Effector CD4-positive, alpha-beta T cell (primary cell): ENCODE measurements at places on chromosomes 1 and 21.

DNA sequence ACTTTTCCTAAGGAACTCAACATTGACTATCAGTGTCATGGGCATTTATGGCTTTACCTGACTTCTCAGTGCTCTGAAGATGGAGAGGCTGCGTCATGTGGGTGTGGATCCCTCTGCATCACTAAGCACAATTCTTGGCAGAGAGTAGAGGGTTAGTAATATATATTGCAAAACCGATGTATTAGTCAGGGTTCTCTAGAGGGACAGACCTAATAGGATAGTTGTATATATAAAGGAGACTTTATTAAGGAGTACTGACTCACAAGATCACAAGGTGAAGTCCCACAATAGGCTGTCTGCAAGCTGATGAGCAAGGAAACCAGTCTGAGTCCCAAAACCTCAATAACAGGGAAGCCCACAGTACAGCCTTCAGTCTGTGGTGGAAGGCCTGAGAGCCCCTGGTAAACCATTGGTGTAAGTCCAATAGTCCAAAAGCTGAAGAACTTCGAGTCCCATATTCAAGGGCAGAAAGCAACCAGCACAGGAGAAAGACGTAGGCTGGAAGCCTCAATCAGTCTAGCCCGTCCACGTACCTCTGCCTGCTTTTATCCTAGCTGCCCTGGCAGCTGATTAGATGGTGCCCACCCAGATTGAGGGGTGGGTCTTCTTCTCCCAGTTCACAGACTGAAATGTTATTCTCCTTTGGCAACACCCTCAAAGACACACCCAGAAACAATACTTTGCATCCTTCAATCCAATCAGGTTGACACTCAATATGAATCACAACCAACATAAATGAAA is 159.7 kb upstream of the NRIP1 start:
- no peak for DNase-seq

- DNase-seq: no peak
Observed at GRCh38 chr1:206497363-206497762, 10.0 kb upstream of the RASSF5 start.

- DNase-seq: no peak
Observed at GRCh38 chr1:34640654-34641401, 114.0 kb upstream of the GJB5 start.

DNA sequence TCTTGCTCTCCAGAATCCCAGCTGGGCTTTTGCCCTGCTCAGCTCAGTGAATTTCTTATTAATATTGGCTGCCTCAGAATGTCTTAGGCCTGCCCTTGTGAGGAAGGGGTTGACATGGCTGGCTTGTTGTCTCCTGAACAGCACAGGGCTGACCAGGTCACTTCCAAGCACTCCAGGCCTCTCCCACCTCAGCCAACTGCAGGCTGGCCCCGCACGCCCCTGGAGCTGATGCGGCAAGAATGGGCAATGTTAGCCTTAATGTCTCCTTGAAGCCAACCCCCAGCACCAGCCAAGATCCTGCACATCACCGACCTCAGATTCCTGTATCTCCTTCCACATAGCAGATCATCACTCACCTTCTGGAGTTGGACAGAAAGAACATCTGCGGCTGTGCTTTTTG is 598.6 kb downstream of the AJAP1 start:
- no peak for DNase-seq

DNA sequence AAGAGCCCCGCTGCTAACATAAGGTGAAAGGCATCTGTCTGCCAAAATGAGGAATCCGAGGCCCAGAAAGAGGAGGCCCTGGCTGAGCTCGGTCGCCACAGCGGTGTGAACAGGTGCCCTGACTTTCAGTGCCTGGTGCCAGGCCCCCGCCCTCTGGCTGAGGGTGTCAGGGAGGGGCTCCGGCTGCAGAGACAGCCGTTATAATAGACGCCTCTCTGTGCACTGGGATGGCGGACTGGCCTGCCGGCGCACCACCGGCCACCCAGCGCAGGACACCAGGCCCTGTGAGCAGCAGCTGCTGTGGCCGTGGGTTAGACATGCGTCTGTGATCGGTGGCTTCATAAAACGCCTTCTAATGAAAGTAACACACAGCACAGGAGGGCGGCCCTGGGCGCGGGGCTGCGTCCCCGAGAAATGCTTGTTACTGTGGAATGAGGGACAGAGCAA is 51.4 kb upstream of the ACTRT2 start:
- no peak for DNase-seq

- DNase-seq: no peak
Observed at GRCh38 chr21:42411891-42412635, 8.4 kb downstream of the UBASH3A start.

DNA sequence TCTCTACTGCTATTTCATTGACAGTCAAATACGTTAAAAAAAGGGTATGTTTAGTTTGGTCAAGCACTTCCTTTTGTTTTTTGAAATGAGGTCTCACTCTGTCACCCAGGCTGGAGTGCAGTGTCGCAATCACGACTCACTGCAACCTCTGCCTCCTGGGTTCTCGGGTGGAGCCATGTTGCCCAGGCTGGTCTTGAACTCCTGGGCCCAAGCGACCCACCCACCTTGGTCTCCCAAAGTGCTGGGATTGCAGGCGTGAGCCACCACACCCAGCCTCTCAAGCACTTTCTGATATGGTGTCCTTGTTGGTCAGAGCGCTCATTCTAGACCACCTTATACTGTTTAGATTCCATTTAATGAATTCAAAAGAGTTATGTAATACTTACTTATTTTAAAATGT is 20.9 kb upstream of the RHBDL2 start:
- no peak for DNase-seq

GRCh38 chr1:229781453-229781852 is 155.4 kb downstream of the URB2 start:
- no peak for DNase-seq
